ENCODE measurements at places on chromosomes 2 and 18.

DNA sequence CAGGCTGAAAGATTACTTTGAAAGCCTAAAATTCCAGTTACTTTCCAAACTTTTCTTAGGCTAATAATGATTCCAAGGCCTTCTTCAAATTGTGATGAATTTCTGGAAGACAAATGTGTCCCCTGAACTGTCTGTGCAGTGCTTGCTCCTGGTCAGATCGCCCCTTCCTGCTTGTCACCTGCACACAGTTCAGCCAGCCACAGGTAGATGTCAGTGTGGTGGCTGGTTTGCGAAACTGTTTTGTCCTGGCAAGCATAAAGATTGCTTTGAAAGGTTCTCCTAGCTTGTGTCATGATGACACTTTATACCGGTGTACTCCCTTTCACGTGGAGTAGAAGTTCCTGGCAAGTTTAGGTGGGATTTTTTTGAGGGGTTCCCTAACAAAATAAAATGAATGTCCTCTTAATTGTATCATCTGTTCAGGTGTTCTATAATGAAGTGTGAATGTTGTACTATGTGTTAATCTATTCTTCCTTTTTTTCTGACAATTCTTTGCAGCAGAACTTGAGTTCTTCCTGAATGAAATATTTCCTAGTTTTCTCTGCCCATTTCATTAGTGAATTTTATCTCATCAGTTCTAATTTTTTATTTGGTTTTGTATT, 298.8 kb downstream of the ZNF407 start:
- DNase-seq: peak; percentile 18

GRCh38 chr18:46073474-46074331, 1.6 kb upstream of the PSTPIP2 start:
- DNase-seq: peak; percentile 29

DNA sequence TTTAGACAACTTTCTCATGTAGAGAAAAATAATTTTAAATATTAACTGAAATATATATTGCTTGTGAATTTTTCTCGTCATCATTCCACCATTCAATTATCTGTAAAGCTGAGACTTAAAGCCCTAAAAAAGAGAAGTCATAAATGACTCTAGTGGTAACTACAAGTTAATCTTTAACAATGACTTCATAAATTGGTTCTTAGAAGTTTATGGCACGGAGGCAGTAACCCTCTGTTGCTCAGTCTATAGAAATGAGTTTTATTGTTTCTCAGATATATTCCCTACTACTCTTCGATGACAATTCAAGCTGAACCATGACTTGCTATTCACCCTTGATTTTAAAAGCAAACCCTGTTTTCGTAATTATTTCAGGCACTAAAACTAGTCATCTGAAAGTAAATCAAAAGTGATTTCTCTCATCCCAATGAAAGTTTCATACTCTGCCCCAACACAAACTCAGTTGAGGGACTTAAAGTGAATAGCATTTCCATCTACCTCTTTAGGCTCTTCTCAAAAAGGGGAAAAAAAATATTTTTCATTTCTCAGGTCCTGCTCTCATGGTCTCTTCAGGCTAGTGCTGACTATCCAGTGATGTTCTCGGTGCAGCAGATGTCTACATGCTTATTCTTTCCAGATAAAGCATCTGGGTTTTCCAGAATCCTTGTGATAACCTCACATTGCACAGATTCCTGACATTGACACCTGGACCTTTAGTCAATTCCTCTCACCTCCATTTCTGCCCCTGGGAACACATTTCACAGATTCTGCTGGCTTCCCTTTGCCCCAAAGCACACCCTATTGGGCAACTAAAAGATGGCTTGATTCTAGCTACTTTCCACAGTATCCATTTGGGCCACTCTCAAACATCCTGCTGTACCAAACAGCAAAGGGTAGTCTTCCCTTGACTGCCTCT, 207.8 kb upstream of the LRATD1 start:
- DNase-seq: no peak

- DNase-seq: no peak
These were observed 1.8 kb downstream of the SOCS6 start for GRCh38 chr18:70290482-70291294.

Data from T follicular helper cell (primary cell).